ENCODE measurements at places on chromosomes 5 and 9.
A peak's percentile ranks its signal among the peaks of the same experiment; 100 is the strongest.

DNA sequence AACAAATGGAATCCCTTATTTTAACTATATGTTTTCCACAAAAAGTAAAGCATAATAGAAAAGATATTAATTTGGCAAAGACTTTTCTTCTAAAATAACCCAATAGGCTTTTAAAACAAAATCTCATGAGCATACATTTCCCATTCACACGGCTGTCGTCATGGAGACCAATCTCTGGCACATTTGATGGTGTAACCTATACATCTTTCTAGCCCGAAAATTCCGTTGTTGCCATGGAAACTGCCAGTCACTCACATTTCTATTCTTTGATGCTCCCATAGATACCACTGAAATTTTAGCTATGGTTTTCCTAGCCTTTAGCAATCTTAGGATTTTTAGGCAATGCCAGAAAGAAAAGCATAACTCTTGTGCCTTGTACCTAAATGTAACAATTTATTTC is 262.9 kb upstream of the TRPM3 start:
- DNase-seq, result no peak

DNA sequence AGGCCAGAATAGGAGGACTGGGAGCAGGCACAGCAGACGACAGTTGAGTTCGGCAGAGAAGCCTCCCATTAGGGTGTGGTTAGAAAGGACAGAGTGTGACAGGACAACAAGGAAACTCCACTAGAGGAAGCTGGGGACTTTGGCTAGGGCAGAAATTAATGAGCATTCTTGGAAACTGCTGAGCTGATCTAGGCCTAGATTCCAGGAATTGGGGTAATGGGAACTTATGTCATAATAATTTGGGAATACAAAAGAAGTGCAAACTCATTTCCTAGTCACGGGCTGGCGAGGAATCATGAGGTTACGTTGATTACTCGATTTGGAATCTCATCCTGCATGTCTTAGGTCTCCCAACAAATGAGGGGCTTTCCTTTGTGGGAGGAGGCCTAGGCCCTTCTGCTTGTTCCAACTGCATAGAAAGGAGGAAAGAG is 144.6 kb upstream of the RPS23 start:
- DNase-seq, result peak; percentile 58

DNA sequence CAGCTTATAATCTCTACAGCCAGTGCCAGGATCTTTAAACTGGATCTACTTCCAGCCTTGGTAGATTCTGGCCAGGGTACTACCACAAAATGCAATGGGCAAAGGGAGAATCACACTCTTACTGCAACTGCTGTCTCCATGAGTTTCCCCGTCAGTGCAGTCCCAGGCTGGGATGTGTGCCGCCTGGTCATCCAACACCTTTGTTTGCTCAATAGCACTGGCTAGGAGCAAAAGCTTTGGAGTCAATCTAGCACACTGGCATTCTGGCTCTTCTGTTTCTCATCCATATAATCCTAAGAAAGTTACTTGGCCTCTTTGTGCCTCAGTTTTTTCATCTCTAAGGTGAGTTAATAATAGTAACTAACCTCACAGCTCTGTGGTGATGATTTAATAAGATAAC is 96.9 kb downstream of the FBN2 start:
- no peak for DNase-seq

- peak; percentile 70 for DNase-seq
Measured at GRCh38 chr5:67222243-67223025, 25.8 kb upstream of the CD180 start.

GRCh38 chr9:93031629-93032430 is 26.7 kb upstream of the SUSD3 start:
- DNase-seq, result peak; percentile 61

DNA sequence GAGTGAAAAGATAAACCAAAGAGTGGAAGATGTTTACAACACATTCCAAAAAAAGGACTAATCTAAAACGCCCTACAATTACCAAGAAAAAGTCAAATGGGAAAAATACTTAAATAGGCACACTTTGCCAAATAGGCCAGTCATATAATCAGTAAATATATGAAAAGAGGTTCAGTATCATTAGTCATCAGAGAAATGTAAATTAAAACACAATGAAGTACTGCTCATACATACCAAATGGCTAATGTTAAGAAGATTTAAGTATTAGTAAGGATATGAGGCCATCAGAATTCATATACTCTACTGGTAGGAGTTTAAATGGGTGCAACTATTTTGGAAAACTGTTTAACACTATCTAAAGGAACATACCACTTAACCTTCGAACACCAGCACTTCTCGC is 47.6 kb downstream of the ZDHHC21 start:
- no peak for DNase-seq

- peak; percentile 89 for DNase-seq
Measured at GRCh38 chr9:16871336-16872151, 1.1 kb upstream of the BNC2 start.

DNA sequence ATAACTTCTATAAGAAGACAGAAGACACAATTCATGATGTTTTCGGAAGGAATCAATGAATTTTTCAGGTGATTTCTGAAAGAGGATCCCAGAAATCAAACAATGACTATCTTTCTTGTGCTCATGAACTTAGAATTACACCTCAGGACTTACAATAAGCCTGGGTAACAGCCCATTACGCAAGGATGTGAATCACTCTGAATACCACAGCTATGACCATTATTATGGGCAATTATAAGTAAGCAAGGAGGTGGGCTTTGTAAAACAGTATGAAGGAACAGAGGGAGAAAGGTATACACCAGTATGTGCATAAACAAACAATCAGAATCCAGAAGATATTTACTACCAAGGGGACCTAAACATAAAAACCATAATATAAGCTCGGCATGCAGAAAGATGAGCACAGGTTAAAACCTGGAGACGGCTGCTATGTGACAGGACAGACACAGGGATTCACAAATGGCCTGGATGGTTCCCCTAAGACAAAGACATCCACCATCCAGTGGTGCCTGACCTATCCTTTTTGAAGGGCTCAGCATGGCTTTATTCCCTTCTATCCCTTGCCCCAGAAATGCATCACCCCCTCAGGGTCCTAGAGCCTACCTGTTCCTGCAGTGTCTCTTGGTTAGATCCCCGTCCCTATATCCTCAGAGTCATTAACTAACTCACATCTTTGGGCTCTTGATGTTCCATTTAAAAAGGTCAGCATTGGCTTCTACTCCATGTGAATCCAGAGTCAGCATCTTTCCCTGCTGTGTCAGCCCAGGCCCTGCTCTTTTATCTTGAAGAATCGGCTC is 21.8 kb upstream of the PPP2CA start:
- peak; percentile 55 for DNase-seq

DNA sequence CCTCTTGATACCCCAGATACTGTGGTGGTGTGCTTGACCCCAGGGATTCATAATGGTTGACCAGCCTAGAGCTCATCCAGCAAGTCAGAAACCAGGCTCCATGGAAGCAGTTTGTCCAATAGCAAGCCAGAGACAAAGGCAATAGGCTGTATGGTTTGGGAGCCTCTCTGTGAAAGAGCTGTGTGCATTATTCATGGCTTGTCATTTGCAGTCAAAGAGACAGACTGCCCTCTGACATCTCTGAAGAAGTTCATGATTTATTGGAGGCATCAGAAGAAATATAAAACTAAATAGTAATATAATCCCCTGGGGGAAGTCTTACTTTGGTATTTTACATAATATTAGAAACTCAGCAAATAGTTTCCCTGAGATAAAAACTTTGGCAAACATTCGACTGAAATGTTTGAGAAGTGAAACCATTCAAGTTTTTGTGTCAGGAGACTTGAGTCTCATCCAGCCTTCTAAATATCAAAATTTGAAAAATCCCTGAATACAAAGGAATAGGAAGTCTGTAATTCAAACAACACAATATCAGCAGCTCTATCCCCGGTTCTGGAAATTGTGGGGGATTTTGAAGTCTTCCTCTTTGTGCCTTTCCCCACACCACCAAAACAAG is 250.3 kb downstream of the ZSWIM6 start:
- no peak for DNase-seq

DNA sequence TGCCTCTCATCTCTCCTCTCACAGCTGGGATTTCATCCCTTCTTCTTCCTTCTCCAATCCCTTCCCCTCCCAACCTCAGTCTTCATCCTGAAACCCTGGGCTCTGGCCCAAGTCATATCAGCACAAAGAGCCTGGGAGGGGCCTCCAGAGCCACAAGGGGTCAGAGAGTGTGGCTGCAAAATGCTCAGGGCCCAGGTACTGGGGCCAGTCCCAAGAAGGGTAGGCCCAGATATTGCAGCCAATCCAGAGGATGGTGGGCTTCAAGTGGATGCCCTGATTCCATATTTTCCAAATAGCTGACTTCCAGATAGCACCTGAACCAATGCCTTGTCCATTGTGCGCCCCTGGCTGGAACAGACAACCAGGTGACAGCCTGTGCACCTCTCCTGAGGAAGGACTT is 193.9 kb downstream of the MED10 start:
- no peak for DNase-seq

GRCh38 chr5:87674235-87674634 is 261.5 kb upstream of the CCNH start:
- DNase-seq, result no peak

DNA sequence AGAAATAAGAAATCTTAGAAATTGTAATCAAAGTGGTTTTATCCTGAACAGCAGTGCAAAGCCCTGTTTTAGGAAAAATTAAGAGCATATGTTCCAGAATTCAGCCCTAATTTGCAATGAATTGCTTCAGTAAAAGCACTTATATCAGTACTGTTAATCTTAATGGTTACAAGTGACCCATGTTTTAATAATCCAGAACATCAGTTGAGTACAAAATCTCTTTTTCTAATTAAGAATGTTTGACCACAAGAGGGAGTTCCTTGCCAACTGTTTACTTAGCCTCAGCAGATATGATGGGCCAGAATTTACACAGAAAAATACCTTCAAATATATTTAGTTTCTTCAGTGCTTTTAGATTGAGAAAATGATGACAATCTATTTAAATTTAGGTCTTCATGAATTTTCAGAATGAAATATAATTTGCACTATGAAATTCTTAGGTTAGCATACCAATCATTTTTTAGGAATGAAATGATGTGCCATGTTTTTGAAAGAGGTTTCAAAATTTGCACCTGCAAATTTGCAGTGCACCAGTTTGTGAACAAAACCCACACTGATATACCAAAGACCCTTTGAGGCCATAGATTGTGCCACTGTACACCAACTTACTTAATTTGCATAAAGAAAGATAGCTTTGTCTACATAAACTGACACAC is 926.3 kb upstream of the ARRDC3 start:
- DNase-seq, result no peak

DNA sequence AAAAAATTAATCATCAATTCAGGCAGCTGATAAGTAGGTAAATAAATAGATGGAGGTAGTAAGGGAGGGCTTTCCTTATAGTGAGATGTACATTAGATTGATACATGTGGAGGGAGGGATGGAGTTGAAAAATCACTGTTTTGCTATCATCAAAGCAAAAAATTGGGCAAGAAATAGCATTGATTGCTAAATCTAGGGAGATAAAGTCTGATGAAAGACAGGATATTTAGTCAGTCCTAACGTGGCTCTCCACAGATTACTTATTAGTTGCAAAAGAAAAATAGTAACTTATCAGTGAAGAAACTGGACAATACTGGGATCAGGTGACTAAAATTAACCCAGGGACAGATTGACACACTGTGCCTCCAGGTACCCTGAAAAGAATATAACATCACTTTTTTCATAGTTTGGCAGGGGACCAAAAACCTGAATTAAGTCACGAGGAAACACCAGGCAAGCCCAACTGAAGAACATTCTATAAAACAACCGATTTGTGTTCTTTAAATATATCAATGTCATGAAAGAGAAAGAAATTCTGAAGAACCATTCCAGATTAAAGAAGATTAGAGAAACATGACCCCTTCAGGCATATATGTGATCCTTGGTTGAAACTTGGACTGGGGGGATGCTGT is 27.1 kb upstream of the GOLPH3 start:
- DNase-seq, result peak; percentile 50

GRCh38 chr5:142846406-142846805 is 76.2 kb downstream of the ARHGAP26 start:
- DNase-seq, result peak; percentile 86

- DNase-seq, result no peak
Measured at GRCh38 chr9:88266416-88266815, 121.8 kb upstream of the SPIN1 start.

DNA sequence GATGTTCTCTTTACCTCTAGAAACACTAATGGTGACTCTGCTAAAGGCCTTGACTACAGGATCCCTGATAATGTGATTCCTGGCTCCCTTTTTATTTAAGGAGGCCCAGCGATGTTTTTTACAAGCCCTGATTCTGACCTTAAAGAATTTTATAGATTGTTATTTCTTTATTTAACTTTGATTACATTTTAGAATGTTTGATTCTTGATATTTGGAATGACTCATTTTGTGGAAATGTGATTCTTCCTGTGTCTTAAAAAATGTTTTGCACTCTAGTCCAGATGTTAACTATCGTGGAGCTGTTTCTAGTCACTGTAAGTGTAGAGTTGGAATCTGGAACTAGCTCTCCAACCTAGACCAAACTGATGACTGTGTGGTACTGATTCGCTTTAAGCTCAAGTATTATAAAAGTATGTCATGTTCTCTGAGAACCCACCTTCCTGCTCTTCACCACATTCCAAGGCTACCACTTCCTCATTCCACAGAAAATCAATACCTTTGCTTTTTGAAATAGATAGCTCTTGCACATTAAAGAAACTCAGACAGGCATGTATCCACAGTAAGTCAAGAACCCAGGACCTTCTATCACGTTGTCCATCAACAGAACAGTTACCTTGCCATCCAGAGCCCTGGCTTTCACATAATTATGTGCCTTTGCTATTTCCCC is 65.2 kb downstream of the JMY start:
- no peak for DNase-seq

GRCh38 chr5:177604116-177604521 is 4.2 kb downstream of the B4GALT7 start:
- no peak for DNase-seq

- DNase-seq, result no peak
Measured at GRCh38 chr9:97474372-97474925, 27.0 kb upstream of the TMOD1 start.

- DNase-seq, result no peak
Measured at GRCh38 chr9:131608493-131609037, 63.2 kb downstream of the PRRT1B start.

GRCh38 chr9:89623925-89624420 is 19.2 kb downstream of the GADD45G start:
- DNase-seq, result peak; percentile 73

- peak; percentile 30 for DNase-seq
Measured at GRCh38 chr5:157143127-157143971, 684 bp upstream of the MED7 start.

GRCh38 chr5:38831117-38831516 is 14.7 kb upstream of the OSMR start:
- DNase-seq, result no peak

- DNase-seq, result peak; percentile 12
Measured at GRCh38 chr9:107274953-107275422, 8.1 kb upstream of the RAD23B start.

GRCh38 chr5:27963050-27963783 is 924.8 kb upstream of the CDH9 start:
- DNase-seq, result peak; percentile 4

- DNase-seq, result no peak
Measured at GRCh38 chr5:30937070-30937469, 256.4 kb upstream of the CDH6 start.

DNA sequence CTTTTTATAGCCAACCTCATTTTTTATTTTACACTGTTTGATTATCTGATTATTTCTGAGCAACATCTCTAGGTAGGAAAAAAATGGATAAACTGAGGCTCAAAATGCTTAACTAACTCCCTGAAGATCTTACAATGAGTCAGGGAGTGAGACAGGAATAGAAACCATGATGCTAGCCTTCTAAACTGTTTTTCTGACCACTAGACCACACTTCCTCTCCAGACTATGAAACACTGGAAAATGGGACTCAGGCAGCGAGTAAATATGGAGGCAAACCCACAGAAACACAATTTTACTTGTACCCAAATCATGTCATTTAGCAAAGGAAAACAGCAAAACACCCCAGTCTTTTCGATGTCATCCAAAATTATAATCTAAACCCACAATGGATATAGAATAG is 129.9 kb upstream of the ANKH start:
- peak; percentile 74 for DNase-seq
